Tibial nerve (tissue), 4 donors: ENCODE measurements at places on chromosomes 6 and 20. TPM values are rescaled to one million over a fixed set of nuclear protein-coding genes. Genes with fewer than 3 reads are reported as not detected.

DNA sequence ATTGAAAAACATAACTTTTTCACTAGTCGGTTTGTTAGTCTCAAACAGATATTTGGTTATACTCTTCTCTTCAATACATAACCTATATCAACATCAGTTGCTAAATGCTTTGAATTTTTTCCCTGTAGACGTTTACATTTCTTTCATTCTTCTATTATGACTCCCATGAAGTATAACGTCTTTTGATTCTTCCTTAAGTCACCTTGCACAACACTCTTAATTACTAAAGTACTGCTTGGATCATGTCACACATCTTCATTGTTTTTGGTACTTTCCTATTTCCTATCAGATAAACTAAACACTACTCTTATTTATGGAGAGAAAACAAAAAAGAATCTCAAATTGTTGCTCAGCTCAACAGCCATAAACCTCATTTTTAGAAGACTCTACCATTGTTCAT, 23.0 kb upstream of the BMP5 start:
- no peaks in the 10 kb centered on the region for H3K36me3 ChIP-seq
- no peak overlapping the region for H3K27ac ChIP-seq
- DNase-seq, result no peak

GRCh38 chr6:23114812-23115504, 545.6 kb downstream of the HDGFL1 start:
- H3K27me3 ChIP-seq, result no peaks in the 10 kb centered on the region
- no peaks in the 10 kb centered on the region for H3K36me3 ChIP-seq
- no peak overlapping the region for H3K27ac ChIP-seq

DNA sequence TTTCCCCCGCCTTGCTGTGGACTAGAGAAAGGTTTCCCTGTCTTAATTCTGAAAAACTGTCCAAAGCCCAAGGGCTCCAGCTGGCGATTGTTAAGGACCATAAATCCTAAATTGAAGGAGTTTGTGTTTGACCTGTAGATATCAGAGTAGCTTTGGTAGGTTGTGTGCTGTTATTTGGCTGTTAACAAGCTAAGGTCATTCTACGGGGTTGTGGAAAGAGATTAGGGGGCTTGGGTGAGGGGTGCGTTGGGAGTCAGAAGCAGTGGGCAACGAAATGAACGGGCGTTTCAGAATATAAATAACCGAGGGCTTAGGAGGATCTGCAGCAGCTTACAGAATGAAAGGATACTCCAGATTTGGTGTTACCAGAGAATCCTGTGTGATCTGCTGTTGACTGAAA, 32.6 kb upstream of the BTN3A2 start:
- no peak for DNase-seq
- no peaks in the 10 kb centered on the region for H3K4me1 ChIP-seq
- no peaks in the 10 kb centered on the region for H3K27me3 ChIP-seq
- no peak overlapping the region for H3K4me3 ChIP-seq
- H3K27ac ChIP-seq, result no peak overlapping the region

GRCh38 chr6:112266331-112266730, 12.0 kb upstream of the LAMA4 start:
- H3K27me3 ChIP-seq, result no peaks in the 10 kb centered on the region
- H3K36me3 ChIP-seq, result no peaks in the 10 kb centered on the region
- no peak overlapping the region for H3K27ac ChIP-seq
- no peak overlapping the region for H3K4me3 ChIP-seq
- DNase-seq, result no peak

GRCh38 chr6:161890133-161890831, 616.4 kb upstream of the AGPAT4 start:
- peak overlapping the region; percentile 71 for H3K27ac ChIP-seq
- peak overlapping the region; percentile 32 for H3K4me3 ChIP-seq
- H3K27me3 ChIP-seq, result no peaks in the 10 kb centered on the region
- H3K36me3 ChIP-seq, result no peaks in the 10 kb centered on the region

DNA sequence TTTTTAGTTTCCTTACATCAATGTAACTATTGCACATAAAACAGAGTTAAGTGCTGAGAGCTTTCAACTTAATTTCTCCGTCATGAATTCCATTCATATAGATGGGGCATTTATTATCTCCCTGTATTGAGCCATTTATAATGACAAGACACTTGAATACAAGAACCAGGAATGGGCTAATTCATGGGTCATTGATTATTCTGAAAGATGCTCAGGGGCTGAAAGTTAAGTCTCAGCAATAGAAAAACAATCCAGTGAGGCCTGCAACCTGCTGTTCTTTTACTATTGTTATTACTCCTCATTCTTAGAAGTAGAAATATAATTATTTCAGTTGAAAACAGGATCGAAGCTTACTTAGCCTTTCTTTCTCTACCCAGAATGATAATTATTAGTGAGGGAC, 307.7 kb downstream of the MMUT start:
- DNase-seq, result no peak
- H3K27me3 ChIP-seq, result no peaks in the 10 kb centered on the region

DNA sequence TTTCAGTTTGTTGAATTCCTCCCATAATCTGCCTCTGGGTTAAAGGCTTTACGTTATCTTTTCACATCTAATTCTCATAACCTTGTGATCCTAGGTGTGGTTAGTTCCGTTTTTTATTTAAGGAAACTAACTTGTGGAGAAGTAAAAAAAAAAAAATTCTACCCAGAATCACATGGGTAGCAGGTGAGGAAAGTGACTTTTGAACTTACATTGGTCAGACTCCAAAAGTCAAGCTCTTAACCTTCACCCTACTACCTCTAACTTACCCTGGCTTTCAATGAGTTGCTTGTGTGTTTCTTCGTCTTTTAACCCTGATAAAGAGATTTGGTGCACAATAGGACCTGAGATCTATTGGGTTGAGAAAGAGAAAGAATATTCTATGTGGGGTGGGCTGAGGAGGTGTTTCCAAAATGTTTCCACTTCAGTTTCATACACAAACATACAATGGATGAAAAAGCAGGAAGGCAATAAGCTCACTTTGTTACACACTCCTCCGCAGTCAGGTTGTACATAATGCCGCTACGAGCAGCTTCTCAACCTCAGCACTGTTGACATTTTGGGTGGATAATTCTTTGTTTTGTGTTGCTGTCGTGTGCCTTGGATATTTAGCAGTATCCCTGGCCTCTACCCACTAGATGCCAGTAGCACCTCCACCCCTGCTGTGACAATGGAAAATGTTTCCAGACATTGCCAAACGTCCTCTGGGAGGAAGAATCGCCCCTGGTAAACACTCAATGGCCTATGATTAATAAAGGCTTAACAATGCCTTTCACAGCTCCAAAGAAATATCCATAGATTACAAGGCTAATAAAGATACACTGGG, 193.0 kb upstream of the ZNF217 start:
- H3K4me1 ChIP-seq, result peaks cover 16% of the 10 kb centered on the region
- H3K27me3 ChIP-seq, result no peaks in the 10 kb centered on the region
- no peak overlapping the region for H3K4me3 ChIP-seq
- H3K27ac ChIP-seq, result no peak overlapping the region
- no peaks in the 10 kb centered on the region for H3K36me3 ChIP-seq
- no peak for DNase-seq

GRCh38 chr20:47960769-47961541, 175.7 kb upstream of the SULF2 start:
- H3K4me3 ChIP-seq, result no peak overlapping the region
- H3K4me1 ChIP-seq, result no peaks in the 10 kb centered on the region
- DNase-seq, result no peak
- H3K36me3 ChIP-seq, result no peaks in the 10 kb centered on the region
- no peak overlapping the region for H3K27ac ChIP-seq

- DNase-seq, result no peak
- H3K36me3 ChIP-seq, result no peaks in the 10 kb centered on the region
- no peak overlapping the region for H3K4me3 ChIP-seq
- no peaks in the 10 kb centered on the region for H3K4me1 ChIP-seq
Measured at GRCh38 chr6:147486683-147487082, 21.8 kb upstream of the SAMD5 start.

- no peaks in the 10 kb centered on the region for H3K27me3 ChIP-seq
- no peak overlapping the region for H3K27ac ChIP-seq
- H3K4me3 ChIP-seq, result no peak overlapping the region
- H3K36me3 ChIP-seq, result no peaks in the 10 kb centered on the region
- peaks cover 32% of the 10 kb centered on the region for H3K4me1 ChIP-seq
Measured at GRCh38 chr20:9517297-9518162, 3.1 kb downstream of the LAMP5 start.

DNA sequence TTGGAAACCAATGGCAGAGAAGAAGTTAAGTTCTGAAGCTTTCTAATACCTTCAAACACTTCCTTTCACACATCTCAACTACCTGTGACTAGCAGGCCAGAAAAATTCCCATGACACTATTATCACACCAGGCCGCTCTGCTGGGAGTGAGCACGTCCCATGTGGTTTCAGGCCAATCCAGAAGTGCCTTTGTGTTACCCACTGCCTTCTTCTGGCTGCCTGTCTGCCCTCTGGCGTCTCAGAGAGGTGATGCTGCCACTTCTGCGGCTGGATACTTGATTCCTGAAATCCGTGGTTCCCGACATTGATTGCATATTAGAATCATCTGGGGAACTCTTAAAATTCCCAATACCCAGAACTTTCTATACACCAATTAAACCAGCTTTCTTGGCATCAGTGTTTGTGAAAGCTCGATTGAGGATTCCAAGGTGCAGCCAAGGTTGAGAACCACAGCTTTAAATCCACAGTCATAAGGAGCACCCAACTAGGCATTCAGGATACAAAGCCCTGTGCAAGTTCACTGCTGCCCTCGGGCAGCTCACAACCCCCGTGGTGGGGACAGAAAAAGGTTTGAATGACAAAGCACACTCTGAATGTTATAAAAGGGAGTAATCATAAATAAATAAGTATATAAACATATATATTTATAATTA, 65.6 kb downstream of the STMND1 start:
- H3K27ac ChIP-seq, result no peak overlapping the region
- no peaks in the 10 kb centered on the region for H3K27me3 ChIP-seq
- no peak overlapping the region for H3K4me3 ChIP-seq
- DNase-seq, result no peak
- H3K36me3 ChIP-seq, result no peaks in the 10 kb centered on the region

DNA sequence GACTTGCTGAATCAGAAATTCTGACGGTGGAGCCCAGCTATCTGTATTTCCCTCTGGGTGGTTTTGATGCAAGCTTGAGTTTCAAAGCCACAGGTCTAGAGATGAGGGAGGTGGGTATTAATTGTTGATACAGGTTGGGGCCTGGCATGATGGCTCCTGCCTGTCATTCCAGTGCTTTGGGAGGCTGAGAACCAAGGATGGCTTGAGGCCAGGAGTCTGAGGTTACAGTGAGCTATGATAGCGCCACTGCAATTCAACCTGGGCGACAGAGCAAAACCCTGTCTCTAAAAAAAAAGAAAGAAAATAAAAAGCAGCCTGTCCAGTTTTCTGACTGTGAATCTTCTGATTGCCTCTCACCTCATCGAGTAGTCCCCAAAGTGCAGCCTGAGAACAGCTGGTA, 184.8 kb upstream of the SASH1 start:
- no peaks in the 10 kb centered on the region for H3K36me3 ChIP-seq
- H3K27ac ChIP-seq, result no peak overlapping the region
- DNase-seq, result no peak

GRCh38 chr20:1273366-1273765, 7.3 kb downstream of the SNPH start:
- H3K4me3 ChIP-seq, result no peak overlapping the region
- DNase-seq, result no peak
- H3K36me3 ChIP-seq, result no peaks in the 10 kb centered on the region
- no peaks in the 10 kb centered on the region for H3K4me1 ChIP-seq

Gene SIRPB1
- 1.4 TPM for total RNA-seq

Gene MCHR2
- total RNA-seq, result not detected

Gene MLN
- total RNA-seq, result not detected

Gene MUCL3
- total RNA-seq, result not detected

Gene HRH3
- total RNA-seq, result not detected

Gene PLN
- 12.7 TPM for total RNA-seq

Gene BHLHE23
- total RNA-seq, result not detected

Gene IER3
- total RNA-seq, result 4.5 TPM

Gene IL17F
- not detected for total RNA-seq
